Stimulated activated CD8-positive, alpha-beta memory T cell treated with anti-CD3 and anti-CD28 coated beads, Interleukin-4, amount 100 ng/mL, for 1 hour (primary cell): ENCODE measurements at places on chromosomes 7 and 10.

- no peak for DNase-seq
Measured at GRCh38 chr7:92781117-92781720, 55.2 kb downstream of the CDK6 start.

- no peak for DNase-seq
Measured at GRCh38 chr10:60521974-60522405, 132.3 kb upstream of the ANK3 start.

DNA sequence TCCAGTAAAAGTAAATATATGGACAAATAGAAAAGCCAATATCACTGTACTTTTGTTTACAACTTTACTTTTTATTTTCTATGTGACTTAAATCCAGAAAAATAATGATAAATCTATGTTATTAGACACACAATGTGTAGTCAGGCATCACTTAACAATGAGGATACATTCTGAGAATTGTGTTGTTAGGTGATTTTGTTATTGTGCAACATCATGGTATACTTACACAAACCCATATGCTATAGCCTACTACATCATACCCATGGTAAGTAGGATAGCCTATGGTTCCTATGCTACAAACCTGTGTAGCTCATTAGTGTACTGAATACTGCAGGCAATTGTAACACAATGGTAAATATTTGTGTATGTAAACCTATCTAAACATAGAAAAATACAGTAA is 781.7 kb upstream of the GHITM start:
- DNase-seq, result no peak

- DNase-seq, result no peak
Measured at GRCh38 chr7:90178679-90179278, 24.5 kb downstream of the STEAP1 start.

DNA sequence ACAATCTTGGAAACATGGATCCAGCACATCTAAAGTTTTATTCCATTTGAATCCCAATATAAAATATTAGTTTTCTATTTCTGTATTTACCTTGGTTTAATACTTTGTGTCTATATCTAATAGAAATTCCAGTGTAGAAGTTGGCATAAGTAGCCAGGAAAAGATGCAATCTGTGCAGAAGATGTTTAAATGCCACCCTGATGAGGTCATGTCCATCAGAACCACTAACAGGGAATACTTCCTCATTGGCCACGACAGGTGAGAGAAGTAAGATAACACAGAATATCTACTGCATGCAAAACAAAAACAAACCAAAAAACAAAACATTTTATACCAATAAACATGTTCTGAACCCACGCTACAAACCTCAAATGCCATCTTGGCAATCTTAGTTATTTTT is 15.7 kb downstream of the PLEKHS1 start:
- DNase-seq, result no peak

DNA sequence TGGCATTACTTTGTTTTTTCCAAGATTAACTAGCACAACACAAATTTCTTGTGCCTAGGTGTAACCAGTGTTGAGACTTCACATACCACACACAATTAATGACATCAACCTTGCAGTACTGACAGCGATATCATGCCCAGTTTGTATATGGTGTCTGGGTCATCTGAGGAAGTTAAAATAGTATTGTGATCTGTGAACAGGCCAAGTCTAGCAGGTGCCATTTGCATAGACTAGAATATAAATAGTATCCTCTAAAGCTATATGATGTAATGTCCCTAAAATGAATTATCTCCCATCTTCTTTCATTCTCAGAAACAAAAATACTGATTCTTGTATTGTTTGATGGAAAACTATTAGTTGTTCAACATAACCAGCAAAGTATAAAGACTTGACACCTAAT is 175.8 kb upstream of the KAT6B start:
- DNase-seq, result no peak

GRCh38 chr7:50646069-50646468 is 80.9 kb upstream of the DDC start:
- no peak for DNase-seq

GRCh38 chr10:53331460-53331859 is 558.9 kb upstream of the MBL2 start:
- no peak for DNase-seq

DNA sequence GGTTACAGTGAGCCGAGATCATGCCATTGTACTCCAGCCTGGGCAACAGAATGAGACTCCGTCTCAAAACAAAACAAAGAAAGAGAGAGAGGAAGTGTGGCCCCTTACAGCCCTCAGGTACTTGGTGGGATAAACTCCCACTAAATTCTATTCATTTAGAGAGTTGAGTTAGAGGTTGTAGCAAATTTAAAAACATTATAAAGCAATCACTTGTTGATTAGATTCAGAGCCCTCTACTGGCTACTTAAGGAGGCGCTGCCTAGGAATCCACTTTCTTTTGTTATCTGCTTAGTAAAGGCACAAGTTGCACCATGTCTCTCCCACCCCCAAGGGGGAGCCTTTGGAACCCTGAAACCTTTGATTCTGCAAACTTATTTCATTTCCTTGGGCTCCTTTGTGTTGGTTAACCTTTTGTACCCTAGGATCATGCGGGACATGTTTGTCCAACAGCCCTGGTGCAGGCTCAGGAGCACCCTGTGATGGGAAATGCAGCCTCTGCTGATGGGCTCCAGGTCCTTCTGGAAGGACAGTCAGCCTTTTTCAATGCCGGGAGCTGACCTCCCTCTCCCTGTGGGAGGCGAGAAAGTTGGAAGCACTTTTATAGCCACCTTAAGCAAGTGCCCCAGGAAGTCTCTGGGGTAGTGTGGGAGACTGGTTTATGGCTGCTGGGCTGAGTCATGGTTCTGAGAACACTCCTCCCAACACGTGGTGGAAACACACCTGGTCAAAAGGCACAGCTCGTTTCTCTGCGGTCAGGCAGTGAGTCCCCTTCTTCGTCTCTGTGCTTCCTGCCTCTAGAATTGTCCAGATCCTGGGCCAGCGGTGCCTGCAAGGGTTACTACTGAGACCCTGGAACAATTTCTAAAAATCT is 2.3 kb downstream of the HKDC1 start:
- peak; percentile 47 for DNase-seq
